ENCODE measurements at places on chromosomes 16 and 17.

- DNase-seq = no peak
Observed at GRCh38 chr16:20734056-20734455, 7.6 kb downstream of the THUMPD1 start.

DNA sequence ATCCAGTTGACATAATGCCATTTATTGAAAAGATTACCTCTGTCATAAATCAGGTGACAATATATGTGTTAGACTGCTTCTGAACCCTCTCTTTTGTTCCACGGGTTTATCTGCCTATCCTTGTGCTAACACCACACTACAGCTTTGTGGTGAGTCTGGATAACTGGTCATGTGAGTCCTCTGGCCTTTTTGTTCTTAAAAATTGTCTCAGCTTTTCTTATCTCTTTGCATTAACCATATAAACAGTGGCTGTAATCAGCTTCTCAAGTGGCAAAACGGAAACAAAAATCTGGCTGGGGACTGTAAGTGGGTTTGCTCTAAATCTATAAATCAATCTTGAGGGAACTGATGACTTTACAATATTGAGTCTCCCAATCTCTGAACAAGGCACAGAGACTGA lies 44.6 kb downstream of the STX8 start:
- DNase-seq = no peak

GRCh38 chr17:67526700-67527099 lies 149.6 kb downstream of the PITPNC1 start:
- no peak for DNase-seq

DNA sequence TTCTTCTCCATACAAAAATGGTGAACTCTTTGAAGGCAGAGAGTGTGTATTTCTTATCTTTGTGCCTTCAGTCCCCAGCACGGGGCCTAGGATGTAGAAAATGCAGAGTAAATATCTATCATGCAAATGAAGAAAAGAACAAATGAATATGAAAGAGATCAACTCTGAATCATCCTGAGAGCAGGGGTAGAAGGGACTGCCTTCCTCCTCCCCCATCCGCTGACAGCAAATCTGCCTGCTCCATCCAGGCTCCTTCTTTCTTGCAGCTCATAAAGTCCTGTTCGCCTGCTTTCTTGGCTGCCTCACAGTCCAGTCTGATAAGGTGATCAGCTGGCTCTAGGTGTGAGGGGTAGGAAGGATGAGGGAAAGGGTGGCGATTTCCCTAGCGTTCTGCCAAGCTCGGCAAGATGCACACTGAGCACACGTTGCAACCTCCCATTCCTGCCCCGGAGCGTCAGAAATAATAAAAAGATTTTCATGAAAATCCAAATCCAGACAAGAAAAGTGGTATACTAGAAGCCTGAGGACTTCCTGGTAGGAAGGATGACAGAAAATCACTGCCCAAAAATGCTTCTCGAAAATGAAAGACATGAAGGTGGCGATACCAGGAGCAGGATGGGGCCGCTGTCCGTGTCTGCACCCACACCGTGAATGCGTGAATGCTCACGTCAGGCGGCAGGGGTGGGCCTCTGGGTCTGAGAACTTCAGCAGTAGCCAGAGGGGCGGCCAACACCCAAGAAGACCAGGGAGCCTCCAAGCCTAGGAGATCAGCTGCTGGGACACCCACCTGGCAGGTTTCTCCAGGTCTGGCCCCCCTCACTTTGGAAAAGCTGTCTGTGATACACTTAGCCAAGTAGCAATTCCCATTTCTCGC lies 67.1 kb downstream of the VPS53 start:
- DNase-seq = no peak

Data from esophagus squamous epithelium (tissue), 5 donors.